Stimulated activated CD8-positive, alpha-beta memory T cell treated with anti-CD3 and anti-CD28 coated beads, Interleukin-15, amount 100 ng/mL, for 24 hours (primary cell): ENCODE measurements at places on chromosomes 11 and 22.

DNA sequence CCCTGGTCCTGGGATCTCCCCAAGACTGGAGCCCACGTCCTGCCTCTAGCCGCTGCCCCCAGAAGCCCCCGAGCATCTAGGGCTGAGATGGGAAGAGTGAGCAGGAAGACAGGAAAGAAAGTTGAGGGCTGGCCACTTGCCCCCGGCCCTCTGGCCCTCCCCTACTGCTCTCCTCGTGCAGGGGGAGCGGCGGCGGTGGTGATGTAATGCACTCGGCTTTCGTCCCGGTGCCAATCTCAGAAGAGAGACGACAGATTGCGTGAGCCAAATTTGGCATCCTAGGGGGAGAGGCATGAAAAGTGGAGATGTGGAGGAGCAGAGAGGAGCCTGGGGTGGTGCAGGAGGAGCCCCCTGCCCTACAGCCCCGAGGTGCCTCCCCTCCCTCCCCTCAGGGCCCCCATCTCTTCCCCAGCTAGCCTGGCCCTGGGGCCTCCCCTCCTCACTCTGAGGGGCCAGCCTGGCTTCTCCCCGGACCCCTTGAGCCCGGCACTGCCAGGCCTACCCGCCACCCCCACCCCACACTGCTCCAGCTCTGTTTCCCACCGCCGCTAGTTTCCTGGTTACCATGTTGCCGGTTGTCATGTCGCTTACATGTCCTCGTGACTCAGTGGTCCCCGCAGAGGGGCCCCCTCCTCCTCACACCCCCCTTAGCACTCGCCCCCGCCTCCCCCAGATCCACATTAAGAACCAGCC is 2.5 kb downstream of the KCNJ4 start:
- DNase-seq, result no peak

- no peak for DNase-seq
Observed at GRCh38 chr11:14132312-14132711, 169.8 kb downstream of the SPON1 start.

GRCh38 chr11:63573881-63574855 is 11.0 kb upstream of the PLAAT2 start:
- no peak for DNase-seq

GRCh38 chr11:83112886-83113285 is 41.2 kb upstream of the RAB30 start:
- DNase-seq, result no peak
